Suppressor macrophage treated with lipopolysaccharide for 1 hour (primary cell): ENCODE measurements at places on chromosomes 13 and 19.

GRCh38 chr13:41502673-41503072 is 45.3 kb downstream of the RGCC start:
- DNase-seq = no peak

GRCh38 chr13:28707629-28708427 is 10.9 kb downstream of the SLC46A3 start:
- DNase-seq = peak; percentile 93

- no peak for DNase-seq
Measured at GRCh38 chr19:54561840-54562239, 11.8 kb upstream of the LILRA2 start.

DNA sequence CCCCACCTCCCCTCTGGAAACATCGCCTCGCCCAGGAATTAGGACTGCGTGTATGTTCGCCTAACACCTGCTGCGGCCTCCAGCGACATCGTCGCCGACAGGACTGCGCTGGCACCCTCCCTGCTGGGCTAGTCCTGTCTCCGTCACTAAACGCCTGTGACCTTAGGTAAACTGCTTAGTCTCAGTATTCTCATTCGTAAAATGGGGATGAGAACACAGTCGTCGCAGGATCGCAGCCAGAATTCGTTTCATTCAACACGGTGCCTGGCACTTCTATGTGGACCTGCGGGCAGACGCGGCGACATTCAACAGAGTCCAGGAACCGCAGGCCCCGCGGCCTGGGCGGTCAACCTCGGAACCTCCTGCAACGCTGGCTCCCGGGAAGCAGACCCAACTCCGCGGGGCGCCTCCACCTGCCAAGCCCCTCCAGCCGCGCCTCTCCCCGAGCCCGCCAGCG is 485 bp downstream of the CRYL1 start:
- peak; percentile 17 for DNase-seq

DNA sequence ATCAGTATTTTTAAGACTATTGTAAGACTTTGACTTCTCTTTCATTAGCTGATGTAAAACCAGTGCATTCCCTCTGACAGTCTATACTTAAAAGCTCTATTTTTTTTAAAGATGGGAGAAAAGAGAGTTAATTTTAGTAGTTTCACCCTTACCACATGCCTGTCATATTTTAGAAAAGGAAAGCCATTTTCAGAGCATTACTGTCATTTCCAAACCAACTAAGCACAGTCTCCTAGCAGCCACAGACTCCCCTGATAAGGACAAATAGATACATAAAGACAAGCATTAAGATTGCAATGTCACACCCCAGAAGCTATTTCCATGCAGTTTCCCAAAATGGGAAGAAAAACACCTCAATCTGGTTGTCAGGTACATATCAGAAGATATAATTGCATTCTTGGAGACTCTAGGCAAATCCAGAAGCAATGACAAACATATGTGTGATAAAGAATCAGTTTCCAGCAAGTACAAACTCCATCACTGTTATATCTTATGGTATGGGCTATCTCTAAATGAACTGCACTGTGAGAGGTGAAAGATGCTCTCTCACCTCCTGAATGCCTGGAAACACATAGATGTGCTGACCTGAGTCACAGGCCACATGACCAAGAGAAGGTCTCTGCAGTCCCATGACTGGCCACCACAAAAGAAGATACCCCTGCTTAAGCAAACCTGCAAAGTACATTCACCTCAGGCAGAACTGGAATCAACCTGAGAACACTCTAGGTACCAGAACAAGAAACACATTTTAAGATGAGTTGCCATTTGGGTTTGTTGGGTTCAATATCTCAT is 303.3 kb downstream of the POU4F1 start:
- no peak for DNase-seq

DNA sequence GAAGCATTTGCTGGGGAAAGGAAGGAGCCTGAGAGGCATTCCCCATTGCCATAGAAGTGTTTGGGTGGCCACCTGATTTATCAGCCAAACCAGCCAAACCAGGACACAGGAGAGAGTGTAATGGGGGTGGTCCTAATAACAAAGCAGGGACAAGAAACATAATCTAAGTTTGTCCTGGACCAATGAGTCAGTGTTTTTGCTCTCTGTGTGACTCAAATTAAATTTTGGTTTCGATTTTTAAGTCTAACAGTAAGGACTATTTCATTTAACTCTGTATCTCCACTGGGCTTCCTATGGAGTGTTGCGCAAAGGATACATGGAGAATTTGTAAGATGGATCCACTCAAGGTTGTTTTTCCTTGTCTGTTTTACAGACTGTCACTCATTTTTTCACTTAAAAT is 19.5 kb upstream of the TRPC4 start:
- no peak for DNase-seq

GRCh38 chr13:63175536-63175935 is 1759.9 kb upstream of the PCDH20 start:
- no peak for DNase-seq

- DNase-seq = no peak
Measured at GRCh38 chr13:102682727-102683126, 12.1 kb downstream of the METTL21C start.

DNA sequence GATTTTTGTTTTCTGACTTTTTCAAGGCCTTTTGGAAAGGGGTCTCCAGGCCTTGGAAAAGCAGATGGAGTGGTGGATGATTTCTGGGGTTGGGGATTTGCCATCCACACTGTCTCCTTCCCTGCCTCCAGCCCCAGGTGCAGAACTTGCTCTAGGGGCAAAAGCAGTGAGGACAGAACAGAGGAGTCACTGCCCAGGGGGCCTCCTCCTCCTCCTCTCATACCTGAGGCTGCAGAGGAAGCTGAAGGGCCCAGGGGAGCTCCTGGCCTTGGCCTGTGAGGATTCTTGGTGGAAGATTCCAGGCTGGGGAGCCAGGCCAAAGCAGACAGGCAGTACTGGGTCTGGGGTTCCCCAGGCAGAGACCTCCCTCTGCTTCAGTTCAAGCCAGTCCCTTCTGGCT is 52.3 kb upstream of the URI1 start:
- DNase-seq = no peak

DNA sequence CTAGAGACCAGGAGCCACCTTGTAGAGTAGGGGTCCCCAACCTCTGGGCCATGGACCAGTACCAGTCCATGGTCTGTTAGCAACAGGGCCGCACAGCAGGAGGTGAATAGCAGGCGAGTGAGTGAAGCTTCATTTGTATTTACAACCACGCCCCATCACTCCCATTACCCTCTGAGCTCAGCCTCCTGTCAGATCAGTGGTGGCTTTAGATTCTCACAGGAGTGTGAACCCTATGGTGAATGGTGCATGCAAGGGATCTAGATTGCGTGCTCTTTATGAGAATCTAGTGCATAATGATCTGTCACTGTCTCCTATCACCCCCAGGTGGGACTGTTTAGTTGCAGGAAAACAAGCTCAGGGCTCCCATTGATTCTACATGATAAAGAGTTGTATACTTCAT is 303.6 kb downstream of the KCNRG start:
- no peak for DNase-seq

GRCh38 chr13:46893798-46894560 is 2.9 kb downstream of the HTR2A start:
- peak; percentile 68 for DNase-seq

DNA sequence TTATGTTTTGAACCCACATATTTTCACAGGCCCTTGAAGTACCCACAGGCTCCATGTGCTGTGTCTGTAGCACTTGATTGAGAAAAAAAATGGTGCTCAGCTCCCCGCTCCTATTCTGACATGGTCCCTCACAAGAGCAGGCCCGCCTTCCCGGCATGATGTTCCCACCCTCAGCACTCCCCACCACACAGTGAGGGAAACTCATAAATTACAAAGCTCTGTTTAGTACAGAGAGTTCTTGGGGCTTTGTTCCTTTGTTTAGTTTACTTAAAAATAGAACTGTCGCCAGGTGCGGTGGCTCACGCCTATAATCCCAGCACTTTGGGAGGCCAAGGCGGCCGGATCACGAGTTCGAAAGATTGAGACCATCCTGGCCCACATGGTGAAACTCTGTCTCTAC is 25.9 kb upstream of the ABCC4 start:
- DNase-seq = no peak

DNA sequence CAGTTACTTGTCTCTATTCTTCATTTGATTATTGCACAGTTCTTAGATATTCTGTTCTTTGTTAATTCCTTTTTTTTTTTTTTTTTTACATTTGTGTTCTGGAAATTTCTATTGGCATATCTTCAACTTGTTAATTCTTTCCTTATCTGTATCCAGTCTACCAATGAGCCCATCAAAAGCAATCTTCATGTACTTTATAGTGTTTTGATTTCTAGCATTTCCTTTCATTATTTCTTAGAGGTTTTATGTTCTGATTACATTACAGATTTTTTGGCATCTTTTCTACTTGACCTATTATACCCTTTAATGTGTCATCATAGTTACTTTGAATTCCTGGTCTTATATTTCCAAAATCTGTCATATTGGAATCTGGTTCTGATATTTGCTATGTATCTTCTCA is 2194.8 kb downstream of the PCDH9 start:
- no peak for DNase-seq

DNA sequence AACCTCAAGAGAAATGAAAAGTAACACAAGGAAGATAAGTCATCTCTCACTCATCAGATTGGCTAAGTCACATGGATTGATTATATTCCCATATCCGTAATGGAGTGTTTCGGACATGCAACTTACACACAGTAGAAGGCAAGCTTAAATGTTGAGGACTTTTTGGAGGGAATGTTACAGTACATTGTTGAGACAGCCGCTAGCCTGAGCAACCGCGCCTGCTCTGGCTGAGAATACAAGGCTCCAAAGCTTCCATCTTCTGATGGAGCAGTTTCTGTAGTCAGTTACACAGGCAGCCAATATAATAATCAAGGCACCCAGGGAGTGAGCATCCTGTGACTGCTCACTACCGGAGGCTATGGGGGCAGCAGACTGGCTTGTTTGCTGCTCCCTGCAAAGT is 1.0 kb upstream of the CRYL1 start:
- no peak for DNase-seq

GRCh38 chr19:19232261-19232721 is 20.5 kb downstream of the NCAN start:
- DNase-seq = no peak

GRCh38 chr19:9342610-9343304 is 18.8 kb downstream of the ZNF559 start:
- no peak for DNase-seq

GRCh38 chr13:98853771-98854221 is 101.3 kb upstream of the SLC15A1 start:
- DNase-seq = peak; percentile 40

- no peak for DNase-seq
Measured at GRCh38 chr13:33524086-33524485, 238.5 kb upstream of the STARD13 start.

- no peak for DNase-seq
Measured at GRCh38 chr19:54357381-54357780, 7.3 kb downstream of the LAIR1 start.

DNA sequence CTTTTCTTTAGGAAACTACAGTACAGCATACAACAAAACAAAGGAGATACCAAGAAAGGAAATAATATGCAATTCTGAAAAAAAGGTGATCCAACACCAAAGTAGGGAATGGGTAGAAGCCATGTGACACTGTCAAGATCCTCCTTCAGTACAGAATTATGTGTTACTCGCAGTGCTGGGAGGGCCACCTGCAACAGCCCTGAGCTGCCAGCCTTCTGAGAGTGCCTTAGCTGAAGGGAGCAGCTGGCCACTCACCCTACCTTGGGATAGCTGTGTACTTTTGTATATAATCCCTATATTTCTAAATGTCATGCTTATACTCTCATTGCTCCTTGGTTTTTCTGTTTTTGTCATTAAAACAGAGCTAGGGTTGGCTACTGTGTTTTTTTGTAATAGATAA is 1518.2 kb upstream of the PCDH20 start:
- no peak for DNase-seq
